ENCODE measurements at places on chromosomes 13 and 19.

- DNase-seq = no peak
Measured at GRCh38 chr13:89150362-89150761, 1479.2 kb downstream of the SLITRK5 start.

- no peak for DNase-seq
Measured at GRCh38 chr19:13255041-13255718, 105.0 kb downstream of the IER2 start.

DNA sequence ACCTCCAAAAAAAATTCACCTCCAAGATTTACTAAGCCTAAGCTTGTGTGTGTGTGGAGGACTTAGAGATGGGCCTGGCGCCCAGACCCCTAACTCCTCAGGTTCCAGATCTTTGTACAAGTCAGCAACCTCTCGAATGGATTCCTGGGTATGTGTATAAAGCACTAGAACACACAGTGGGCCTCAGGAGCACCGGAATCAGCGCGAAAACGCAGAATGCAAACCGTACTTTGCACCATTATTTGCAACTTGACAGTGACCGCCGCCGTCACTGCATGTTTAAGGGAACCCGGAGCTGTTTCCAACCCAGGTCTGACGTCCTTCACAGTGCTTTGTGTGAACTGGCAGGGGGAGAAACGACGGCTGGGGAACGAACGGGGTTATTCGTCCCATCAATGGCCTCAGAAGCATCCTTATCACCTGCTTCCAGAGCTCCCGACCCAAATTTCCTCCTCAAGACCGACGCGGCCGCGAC lies 688 bp downstream of the ZNF606 start:
- no peak for DNase-seq

GRCh38 chr19:10193790-10194499 lies 808 bp downstream of the DNMT1 start:
- DNase-seq = peak; percentile 7

GRCh38 chr19:16660763-16661479 lies at the start of gene TMEM38A:
TMEM38A (plus strand) TSS chr19:16661139; CDS start chr19:16661218, 79 bp downstream.
- peak; percentile 9 for DNase-seq

DNA sequence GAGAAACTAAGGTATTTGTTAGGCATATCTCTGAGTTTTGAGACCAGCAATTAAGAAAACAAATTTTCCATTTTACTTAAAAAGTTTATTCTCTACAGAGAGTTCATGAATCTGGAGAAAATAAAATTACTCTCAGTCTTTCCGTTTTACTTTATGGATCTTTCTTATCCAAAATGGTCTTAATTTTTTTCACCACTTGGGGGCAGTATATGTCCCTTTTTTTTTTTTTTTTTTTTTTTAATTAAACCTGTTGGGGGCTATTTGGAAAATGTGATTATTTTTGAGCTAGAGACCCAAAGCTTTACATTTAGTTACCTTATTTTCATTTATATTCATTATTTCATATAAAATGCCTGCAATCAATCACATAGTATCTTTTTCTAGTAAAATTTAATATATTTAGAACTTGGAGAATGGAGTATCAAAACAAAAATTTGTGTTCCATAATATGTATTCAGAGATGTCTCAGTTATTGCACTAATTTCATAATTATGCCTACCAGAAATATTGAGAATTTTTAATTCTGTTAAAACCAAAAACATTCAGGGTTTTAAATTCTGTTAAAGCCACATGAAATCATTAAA lies 27.1 kb downstream of the PIBF1 start:
- no peak for DNase-seq

- no peak for DNase-seq
Measured at GRCh38 chr13:113996912-113997745, 23.3 kb upstream of the C13orf46 start.

DNA sequence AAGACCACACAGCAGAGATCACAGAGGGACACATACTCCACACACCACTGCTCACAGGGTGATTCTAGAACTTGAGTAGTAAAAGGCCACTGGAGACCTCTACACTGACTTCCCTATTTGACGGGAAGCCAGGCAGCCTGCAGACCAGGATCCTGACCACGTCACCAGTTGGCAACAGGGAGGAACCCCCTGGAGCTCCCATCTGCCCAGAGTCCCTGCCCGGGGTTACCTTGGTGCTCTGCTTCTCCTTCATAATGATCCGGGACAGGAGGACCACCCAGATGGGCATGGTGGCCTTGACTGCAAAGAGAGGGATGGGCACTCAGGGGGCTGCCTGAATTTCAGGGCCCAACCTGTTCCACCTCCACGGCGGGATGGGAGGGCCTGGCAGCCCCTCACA lies 932 bp downstream of the SLC35E1 start:
- no peak for DNase-seq

- DNase-seq = no peak
Measured at GRCh38 chr19:3478409-3479176, 1.7 kb downstream of the SMIM24 start.

DNA sequence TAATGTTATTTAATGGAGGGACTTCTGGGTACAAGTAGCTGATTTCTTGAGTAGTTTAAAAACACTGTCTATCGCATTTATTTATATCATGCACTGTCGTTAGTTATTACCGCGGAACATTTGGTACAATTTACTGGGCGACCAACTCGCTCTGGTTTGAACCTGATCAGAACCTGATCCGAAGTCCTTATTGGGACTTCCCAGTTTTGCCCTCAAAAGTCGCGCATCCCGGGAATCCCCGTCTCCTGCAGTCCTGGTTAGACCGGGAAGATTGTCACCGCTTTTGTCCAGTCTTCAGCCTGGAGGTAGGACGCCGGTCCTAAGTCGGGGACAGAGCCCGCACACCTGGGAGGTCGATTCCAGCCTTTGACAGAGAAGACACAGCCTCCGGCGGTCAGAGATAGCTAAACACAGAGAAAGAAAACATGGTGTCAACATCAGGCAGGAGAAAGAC lies 694 bp downstream of the CLN5 start:
- DNase-seq = no peak

GRCh38 chr13:83730674-83731073 lies 151.6 kb downstream of the SLITRK1 start:
- DNase-seq = no peak

GRCh38 chr19:3368441-3368795 lies 2.0 kb downstream of the NFIC start:
- DNase-seq = no peak

DNA sequence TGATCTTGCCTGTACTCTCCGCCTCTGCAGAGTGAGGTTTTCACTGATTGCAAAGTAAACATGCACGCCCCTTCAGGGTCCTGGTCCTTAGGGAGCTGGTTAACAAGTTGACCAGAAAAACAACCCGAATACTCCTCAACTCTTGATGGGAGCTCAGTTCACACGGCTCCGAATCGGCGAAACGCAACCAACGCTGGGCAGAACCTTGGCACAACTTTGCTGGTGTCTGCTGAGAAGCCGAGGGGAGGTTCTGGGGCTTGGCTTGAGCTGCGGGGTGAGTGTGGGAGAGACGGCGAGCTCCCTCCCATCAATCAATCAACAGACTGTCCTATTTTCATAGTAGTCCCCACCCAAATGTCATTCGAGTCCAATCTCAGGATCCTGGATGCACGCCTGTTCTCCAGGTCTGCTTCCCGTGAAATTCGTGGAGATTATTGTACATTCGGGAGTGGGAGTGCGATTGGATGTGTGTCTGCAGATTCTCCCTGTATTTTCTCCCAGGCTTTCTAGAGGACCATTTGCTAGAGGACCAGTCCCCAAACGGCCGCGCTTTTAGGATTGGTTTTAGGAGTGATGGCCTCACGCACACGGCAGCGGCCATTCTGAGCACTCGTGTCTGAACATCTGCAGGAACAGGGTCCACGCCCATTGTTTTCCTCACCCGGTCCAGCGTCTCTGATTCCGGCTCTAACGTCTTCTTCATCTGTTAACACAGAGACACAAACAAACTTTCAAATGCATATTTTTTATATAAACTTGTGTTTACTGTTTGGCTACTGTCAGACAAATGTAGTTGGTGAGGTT lies 51.6 kb upstream of the F7 start:
- no peak for DNase-seq

GRCh38 chr13:47133011-47133445 lies 236.2 kb upstream of the HTR2A start:
- DNase-seq = no peak

- no peak for DNase-seq
Measured at GRCh38 chr13:26183416-26183815, 38.7 kb downstream of the RNF6 start.

DNA sequence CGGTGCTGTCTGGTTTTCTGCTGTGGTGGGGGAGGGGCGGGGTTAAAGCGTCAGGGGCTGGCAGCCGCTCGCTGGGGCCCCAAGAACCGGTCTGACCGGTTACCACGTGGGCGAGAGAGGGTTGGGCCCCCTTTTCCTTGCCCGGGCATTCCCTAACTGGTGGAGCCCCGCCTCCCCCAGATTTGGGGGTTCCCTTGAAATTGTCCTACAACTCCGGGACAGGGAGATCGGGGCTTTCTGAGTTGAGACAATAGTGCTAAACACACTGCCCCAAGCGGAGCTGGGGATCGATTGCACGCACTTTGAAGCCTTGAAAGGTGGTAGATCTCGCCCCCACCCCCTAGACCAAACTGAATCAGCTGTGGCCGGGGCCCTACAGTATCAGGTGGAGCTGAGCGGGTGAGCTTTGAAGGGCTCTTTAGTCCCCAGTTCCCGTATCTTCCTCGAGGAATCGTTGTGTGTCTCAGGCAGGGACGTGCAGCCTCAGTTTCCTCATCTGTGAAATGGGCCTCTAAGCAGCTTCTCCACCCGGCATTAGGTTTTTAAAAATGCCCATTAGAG lies 4.8 kb downstream of the IER2 start:
- DNase-seq = peak; percentile 62

- DNase-seq = no peak
Measured at GRCh38 chr19:6608940-6609339, 18.0 kb upstream of the CD70 start.

DNA sequence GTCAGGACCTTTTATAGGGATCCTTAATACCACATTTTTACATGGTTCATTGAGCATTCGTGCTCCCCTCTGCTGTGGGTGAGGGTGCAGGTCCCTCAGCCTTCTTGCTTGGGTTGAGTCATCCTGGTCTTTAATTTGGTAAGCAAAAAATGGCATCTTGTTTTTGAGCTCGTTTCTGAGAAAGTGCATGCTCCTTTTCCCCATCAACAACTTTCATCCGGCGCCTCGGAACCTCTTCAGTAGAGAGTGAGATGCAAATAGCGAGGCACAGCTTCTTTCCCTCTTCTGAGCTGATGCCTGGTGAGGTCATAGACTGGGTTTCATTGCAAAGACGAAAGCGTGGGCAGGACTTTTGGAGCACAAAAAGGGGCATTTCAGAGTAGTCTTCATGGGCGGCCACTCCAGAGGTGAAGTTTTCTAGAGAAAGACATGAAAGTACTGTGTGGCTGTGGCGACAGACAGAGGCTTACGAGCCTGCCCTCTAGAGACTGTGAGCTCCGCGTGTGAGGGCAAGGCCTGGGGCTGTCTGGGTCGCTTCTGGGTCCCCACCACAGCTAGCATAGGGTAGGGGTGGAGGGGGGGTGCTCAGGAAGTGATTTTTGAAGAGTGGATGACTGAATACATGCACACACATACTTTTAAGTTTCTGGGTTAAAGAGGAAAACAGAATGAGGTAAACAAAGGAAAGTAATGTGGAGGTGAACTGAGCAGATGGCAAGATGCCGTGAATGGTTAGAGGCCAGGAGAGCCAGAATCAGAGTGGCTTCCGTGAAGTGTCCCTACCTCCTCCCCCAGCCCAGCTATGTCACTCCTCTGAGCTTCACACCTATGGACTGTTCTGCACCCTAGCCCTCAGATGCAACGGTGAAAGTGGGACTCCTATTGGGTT lies 44.3 kb downstream of the BBC3 start:
- DNase-seq = peak; percentile 51

GRCh38 chr19:36103842-36104552 lies 6.9 kb upstream of the OVOL3 start:
- no peak for DNase-seq

- no peak for DNase-seq
Measured at GRCh38 chr13:28751175-28751960, 32.6 kb upstream of the SLC46A3 start.

DNA sequence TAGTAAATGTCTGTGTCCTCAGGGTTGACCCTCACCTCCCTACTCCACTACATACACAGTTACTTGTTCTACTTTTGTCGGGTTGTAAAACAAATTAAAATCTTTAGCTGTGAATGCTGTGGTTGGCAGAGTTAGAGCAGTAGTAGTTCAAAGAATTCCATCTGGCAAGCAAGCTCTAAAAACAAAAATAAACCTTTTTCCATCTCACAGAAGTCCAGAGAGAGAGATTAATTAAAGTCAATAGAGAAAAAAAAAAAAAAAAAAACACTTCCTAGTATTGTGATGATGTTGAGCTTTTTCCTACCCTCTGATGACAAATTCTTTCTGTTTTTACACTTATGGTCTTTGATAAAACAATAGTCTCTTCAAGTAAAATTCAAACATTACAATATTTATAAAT lies 338.4 kb downstream of the PCDH17 start:
- no peak for DNase-seq

GRCh38 chr13:45587897-45588296 lies 27.6 kb downstream of the ERICH6B start:
- no peak for DNase-seq

- no peak for DNase-seq
Measured at GRCh38 chr13:68715651-68716050, 1392.0 kb upstream of the ATXN8OS start.

Data from stimulated activated CD4-positive, alpha-beta T cell treated with anti-CD3 and anti-CD28 coated beads, Interleukin-1b, Interleukin-23, amount 100 ng/mL, for 24 hours (primary cell).